Stimulated activated CD8-positive, alpha-beta memory T cell treated with anti-CD3 and anti-CD28 coated beads, Interleukin-2, amount 100 ng/mL, for 1 hour (primary cell): ENCODE measurements at places on chromosomes 5 and 9.

DNA sequence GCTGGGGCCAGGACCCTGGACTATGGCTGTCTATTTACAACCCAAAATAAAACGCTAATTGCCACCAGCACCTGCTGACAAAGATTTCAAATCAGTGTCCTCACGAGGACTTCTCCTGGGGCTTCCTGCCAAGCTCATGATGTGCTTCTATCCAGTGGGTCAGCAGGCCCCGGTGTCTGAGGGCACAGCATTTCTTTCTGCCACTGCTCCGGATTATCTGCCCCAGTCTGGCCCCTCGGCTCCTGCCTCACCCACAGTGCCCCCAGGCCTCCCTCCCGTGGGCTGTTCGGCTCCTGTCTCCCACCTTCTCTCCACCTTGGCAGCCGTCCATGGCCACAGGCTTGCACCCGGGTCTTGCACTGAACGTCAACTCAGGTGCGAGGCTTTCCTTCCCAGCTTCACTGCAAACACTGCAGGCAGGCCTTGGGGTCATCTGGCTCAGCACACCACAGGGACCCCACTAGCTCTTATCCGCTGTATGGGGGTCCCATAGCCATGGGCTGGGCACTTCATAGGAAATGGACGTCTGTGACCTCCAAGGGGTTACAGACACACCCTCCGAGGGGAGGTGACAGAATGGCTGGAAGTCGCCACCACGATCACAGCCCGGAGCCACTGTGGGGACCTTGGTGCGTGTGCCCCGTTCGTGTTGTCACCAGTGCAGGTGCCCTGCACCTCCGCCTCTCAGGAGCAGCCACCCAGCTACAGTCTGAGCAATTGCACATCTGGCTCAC, 43.8 kb upstream of the FCN1 start:
- DNase-seq = no peak

GRCh38 chr5:157657516-157657915, 5.3 kb upstream of the SOX30 start:
- no peak for DNase-seq

DNA sequence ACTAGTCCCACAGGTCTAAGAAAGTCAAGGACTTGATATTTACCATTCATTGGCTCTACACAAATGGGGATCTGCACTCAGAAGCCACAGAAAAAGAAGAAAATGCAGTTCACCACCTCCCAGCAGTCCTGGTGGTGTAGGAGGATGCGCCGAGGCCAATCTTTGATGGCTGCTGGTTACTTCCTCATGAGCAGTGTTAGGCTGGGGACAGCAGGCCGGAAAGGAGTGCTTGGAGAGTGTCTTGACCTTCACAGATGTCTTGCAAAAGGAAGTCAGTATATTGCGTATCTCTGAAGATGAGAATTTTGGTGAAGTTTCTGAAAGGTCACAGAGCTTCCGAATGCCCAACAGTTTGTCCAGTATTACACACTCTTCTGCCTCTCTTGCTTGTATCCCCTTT, 597.0 kb downstream of the EBF1 start:
- no peak for DNase-seq

DNA sequence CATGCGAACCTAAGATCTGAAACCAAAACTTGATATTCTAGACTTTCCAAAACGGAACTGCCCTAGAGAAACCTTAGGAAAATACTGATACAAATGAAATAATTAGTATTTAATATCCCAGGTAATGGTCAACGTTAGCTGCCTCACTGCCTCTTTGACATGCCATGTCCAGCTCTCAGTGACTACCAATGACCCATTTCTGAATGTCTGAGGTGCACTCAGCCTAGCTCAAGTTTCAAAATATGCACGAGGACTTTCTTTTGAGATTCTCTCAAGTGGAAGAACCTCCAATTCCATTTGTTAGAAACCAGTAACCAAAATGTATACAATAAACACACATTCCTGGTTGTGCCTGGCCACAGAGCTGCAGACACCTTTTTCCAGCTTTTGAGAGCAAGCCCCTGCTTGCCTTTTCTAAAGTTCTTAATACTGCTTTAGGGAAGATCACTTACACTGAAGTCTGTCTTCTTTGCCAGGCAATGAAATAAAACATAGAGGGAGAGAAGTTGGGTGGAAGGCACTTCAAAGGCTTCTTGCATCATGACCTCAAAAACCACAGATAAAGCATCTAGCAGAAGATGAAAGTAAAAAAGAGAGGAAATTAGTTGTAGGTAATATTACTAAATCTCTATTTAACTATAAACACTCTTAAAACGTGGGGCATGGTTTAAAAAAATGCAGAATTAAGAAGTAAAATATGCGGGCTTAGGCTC, 87.9 kb downstream of the MRPS27 start:
- DNase-seq = no peak

GRCh38 chr5:116303810-116304209, 219.0 kb downstream of the COMMD10 start:
- no peak for DNase-seq

DNA sequence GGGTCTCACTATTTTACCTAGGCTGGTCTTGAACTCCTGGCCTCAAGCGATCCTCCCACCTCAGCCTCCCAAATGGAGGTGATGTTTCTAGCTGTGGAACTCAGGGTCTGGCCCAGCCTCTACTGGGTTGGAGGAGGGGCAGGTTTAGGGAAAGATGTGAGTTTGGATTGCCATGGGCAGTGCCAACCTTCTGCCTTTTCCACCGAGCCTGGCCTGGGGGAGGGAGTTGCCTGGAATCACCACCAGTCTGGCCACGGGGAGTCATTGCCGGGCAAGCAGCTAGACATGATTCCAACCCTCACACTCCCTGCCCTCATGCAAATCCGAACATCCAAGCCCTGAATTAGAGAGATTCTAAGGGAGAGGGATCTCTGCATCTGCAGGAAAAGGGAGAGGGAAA, 21.0 kb upstream of the VDAC1 start:
- no peak for DNase-seq
